AG09309 (cell line): ENCODE measurements at places on chromosomes 11 and 22.

- no peak for DNase-seq
Measured at GRCh38 chr11:17405232-17406005, 17.0 kb upstream of the KCNJ11 start.

- no peak for DNase-seq
Measured at GRCh38 chr11:12280838-12281565, 96.4 kb upstream of the PARVA start.

DNA sequence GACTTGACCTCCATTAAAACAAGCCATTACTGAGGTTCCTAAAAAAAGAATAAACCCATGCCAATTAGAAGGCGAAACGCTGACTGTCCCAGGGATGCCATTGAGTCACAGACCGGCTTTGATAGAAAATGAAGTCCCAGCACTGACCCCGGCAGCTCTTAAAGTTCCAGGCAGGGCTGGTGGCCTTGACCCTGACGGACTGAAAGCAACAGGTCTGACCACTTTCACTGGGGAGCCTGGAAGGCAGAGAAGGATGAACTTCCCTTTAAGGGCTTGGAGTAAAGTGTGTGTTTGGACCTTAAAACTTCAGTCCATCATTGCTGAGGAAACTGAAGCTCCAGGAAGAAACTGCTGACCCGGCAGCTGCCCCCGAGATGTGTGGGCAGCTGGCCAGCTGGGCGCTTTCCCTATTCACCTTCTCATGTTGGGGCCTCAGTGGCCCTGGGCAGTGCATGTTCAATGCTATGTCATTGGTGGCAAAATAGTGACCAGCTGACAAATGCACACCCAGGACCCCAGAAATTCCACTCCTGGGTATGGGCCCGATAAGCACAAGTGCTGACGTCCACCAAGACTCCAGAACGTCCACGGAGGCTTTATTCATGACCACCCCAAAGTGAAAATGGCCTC is 18.9 kb upstream of the EFCAB6 start:
- DNase-seq = no peak

DNA sequence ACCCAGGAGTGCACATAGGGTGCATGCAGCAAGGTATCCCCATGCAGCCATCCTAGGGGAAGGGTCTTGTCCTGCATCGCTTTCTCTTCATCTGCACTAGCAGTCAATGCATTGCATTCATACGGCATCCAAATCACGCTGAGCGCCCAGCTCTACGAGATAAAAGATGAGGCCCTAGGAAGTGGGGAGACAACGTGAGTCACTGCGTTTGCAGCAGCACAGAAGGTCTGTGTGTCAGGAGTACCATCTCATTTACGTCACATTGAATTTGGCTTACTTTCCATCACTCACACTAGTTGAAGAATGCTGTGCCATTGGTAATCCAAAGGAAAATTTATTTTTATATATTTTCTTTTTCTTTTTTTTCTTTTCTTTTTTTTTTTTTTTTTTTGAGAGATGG is 2.5 kb upstream of the ST14 start:
- no peak for DNase-seq
